Fibroblast of upper back skin (primary cell): ENCODE measurements at places on chromosomes 6 and 20.
A peak's percentile ranks its signal among the peaks of the same experiment; 100 is the strongest.

- no peak for DNase-seq
These were observed 90.8 kb downstream of the CFAP61 start for GRCh38 chr20:20143165-20143564.

- DNase-seq = peak; percentile 28
These were observed 28.6 kb downstream of the RALY start for GRCh38 chr20:34022151-34022838.

- DNase-seq = no peak
These were observed 102.1 kb upstream of the PHACTR1 start for GRCh38 chr6:12614456-12614855.

DNA sequence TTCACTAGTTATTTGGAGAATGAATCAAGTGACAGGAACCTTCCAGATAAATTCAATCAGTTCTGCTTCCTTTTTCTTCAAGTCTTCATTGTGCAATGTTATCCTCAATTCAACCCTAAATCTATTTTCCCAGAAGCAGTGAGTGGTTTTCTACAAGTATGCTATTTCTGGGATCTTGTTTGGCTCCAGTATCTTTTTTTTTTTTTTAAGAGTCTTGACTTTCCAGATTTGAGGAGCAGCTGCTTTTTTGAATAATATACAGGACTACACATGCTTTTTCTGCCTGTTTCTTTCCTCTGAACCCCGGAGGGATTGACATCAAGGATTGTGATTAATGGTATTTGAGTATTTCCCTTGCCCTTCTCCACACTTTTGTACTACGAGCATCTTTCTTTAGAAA, 339.2 kb upstream of the JAG1 start:
- peak; percentile 70 for DNase-seq

DNA sequence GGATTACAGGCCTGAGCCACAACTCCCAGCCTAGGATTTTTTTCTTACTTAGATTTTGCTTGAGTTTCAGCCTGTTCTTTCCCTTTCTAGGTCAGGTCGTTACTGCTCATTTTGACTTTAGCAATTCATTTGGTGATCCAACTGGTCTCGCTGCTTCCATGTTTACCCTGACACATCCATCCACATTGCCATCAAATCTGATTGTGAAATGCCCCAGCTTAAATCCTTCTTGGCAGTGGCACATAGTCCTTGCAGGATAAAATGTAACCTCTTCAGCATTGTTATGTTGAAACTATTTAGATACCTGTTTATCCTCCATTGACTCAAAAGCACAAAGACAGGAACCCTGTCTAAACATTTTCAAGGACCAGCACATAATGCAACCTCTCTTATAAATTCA, 77.2 kb downstream of the DNAH8 start:
- DNase-seq = no peak

DNA sequence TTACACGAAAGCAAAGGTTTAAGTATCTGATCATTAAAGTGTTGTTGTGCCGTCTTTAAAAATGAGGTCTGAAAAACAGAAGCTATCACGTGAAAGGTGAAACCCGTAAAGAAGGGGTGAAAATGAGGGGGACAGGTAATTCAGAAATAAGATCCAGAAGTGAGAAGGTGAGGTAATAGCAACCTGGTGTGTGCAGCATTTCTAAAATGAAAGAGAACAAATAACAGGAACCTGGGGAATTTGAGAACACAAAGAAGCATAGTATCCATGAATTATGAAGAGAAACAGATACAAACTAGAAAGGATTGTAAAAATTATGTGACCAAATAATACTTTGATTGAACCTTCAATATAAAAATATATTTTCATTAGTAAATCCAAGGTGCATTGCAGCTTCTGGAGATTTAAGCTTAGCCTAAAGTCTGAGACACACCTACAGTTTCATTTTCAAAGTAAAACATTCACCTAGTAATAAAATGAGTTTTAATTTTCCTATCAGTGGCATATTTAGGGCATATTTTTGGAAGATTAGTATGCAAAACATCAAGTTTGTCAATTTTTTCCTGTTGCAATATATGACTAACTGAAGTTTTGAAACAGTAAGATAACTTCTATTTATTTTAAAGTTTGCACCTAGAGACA, 1.4 kb downstream of the HEY2 start:
- no peak for DNase-seq

- DNase-seq = peak; percentile 13
These were observed 1.3 kb upstream of the SMPDL3A start for GRCh38 chr6:122787721-122788120.

GRCh38 chr6:39471954-39472659, 149.6 kb upstream of the KCNK16 start:
- no peak for DNase-seq

- no peak for DNase-seq
These were observed 94.0 kb upstream of the PHACTR1 start for GRCh38 chr6:12622566-12622965.

DNA sequence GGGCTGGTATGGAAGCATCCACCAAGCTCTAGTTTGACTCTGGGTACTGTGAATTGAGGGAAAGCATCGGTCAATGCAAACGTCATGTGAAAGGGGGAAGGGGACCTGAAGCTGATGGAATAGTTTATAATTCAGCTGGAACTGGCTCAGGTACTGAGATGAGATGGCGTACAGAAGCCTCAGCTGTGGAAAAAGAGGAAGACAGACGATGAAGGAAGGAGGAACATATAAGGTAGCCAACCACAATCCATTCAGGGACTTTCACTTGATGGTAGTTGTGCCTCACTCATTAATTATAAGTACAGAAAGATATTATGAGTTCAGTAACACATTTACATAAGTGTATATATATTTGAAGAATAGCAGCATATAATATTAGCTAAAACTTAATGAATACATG, 2.7 kb downstream of the CALHM5 start:
- DNase-seq = no peak

DNA sequence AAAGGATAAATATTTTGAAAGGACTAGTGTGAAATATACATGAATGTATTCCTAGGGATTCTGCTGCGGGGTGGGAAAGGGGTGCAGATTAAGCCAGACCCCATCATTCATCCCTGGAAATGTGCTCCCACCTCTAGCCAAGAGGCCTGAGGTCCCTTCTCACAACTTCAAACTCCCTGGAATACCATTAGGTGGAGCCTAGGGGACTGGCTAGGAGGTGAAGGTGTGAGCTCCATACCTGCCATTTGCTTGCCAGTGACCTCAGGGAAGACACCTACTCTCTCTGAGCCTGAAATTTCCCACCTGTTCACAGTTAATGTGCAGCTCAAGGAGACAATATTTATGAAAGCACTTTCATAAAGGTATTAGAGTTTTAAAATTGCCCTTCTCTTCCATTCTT, 4.7 kb upstream of the CCN2 start:
- no peak for DNase-seq

GRCh38 chr6:102820098-102820497, 1426.6 kb downstream of the GRIK2 start:
- no peak for DNase-seq

GRCh38 chr20:60087563-60088105, 129.4 kb downstream of the CDH26 start:
- DNase-seq = no peak

DNA sequence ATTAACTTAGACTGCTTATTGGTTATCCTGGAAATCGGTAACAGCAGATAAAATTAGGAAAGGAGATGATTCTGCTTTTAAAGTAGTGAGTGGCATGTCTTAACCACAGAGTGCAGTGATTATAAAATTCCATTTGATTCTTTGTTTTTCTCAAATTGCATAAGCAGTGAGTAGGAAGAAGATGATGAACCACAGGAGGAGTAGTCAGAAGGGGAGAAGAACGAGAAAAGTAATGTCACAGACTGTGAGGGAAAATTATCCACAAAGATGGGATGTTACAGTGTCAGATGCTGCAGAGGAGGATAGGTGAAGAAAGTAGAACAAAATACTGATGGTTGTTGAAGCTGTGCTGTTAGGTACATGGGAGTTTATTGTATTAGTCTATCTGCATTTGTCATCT, 63.0 kb downstream of the ITCH start:
- DNase-seq = no peak

DNA sequence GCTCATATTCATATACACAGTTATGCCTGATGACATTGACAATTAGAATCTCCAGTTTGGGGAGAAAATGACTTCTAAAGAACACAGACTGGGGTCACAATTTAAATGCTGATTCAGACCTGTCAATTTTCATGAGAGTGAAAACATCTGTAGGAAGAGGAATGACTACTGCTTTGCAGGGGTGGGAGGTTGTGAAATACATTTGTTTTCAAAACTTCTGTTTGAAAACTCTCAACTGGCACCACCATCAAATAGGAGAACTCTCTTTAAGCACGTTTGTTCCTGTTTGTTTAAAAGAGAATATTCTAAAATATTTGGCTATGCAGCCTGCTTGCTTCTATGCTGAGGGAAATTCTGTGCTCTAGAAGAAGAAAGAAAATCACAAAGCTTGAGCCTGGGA, 50.8 kb upstream of the ADGRF5 start:
- no peak for DNase-seq

GRCh38 chr6:3876101-3876500, 26.9 kb downstream of the FAM50B start:
- no peak for DNase-seq

DNA sequence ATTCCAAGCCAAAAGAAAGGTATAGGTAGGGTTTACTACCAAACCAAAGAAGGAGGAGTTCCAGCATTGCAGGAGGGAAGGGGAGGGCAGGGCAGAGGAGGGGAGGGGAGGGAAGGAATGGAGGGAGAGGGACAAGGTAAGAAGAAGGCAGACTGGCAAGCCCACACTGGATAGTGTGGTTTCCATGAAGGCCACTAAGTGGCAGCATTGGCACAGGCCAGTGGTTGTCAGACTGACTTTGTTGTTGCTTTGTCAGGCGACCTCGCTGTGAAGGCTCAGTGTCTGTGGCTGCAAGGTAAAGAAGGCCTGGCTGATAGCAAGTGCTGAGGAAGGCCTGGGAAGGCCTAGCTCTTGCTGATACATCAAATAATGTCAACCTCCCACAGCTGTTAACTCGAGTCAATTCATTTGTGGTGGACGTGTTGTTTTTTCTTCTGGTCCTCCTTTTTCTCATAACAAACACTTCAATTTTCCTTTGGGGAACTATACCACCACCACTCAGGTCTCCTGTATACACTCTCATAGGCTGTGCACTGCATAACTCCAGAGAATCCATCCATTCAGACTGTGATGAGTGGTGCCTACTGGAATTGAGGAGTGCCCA, 7.7 kb upstream of the ZNF334 start:
- peak; percentile 44 for DNase-seq

GRCh38 chr20:37316116-37316774, 26.8 kb downstream of the MANBAL start:
- DNase-seq = no peak

GRCh38 chr6:38088829-38089228, 269.3 kb downstream of the ZFAND3 start:
- no peak for DNase-seq

DNA sequence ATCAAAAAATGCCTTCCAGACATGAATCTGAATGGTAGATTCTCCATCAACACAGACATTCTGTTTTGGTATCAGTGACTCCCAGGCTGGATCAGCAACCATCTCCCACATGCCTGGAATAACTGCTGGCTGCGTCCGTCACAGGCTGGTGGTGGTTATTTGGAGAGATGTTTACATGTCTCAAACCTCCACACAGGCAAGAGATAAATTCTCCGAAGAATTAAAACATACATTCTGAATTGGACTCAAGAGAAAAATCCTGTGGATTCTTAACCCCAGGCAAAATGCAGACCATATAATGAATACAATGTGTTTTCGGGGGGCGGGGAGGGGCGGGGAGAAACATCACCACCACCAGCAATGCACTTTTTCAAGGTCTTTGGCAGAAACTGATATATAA, 108.2 kb downstream of the THBS2 start:
- DNase-seq = peak; percentile 81

DNA sequence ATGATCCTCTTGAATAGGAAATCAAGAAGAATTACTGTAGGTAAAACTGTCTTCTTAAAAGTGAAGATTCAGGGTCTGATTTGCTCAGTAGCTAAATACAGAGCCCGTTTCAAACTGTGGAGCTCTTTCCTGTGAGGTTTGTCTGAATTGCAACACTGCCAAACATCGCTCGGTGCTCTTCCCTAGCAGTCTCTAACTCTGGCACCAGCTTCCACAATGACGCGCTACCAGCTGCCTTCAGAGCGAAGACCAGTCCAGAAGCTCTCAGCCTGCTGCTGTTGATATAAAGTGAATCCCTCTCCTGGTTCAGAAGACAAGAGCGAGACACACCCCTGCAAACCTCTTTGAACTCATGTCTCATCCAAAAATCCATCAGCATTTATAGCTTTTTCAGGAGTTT, 447.0 kb downstream of the LMBRD1 start:
- no peak for DNase-seq

- no peak for DNase-seq
These were observed 232.2 kb downstream of the LY86 start for GRCh38 chr6:6820641-6821238.

DNA sequence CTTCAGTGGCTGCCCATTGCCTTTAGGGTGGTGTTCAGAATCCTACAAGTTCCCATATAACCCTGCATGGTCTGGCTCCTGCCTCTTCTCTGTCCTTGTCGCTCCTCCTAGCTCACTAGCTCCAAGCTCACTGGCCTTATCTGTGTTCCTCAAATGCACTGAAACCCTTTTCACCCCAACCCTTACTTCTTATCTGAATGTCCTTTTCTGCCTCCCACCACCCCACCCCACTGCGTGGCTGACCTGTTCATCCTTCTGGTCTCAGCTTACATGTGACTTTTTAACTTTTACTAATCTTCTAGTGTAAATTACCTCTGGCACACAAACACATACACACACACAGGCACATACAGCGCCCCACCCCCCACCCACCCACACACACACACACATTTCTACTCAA, 41.0 kb upstream of the GLP1R start:
- DNase-seq = no peak

GRCh38 chr20:54214566-54214965, 6.7 kb downstream of the PFDN4 start:
- DNase-seq = no peak

DNA sequence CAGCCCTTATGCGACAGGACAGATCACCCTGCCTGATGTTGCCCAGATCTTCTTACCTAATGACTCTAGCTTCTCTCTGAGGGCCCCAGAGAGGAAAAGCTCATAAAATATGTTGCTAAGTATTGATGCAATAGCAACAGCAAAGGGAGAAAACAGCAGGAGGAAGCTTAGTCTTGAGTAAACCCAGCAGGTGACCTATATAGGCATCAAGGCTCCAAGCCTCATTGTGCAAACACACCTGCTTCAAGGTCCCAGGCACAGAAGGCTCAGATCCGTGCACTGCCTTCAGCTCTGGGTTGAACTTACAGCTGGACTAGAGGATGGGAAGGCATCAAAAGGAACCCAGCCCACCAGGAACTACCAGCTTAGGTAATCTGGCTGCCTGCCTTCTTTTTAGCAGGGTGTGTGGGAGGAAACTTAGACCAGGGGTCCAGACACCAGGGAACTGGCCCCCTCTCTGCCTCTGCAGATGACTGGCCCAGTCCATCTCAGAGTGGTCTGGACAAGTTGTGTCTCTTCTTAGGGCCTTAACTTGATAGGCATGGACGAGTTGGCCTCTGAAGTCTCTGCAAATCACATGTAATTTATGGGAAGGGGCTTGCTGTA, 34.4 kb downstream of the TGM3 start:
- DNase-seq = no peak

- DNase-seq = peak; percentile 67
These were observed 10.1 kb downstream of the HFE start for GRCh38 chr6:26097268-26097875.
